ENCODE measurements at places on chromosomes 5 and 9.
A peak's percentile ranks its signal among the peaks of the same experiment; 100 is the strongest.

DNA sequence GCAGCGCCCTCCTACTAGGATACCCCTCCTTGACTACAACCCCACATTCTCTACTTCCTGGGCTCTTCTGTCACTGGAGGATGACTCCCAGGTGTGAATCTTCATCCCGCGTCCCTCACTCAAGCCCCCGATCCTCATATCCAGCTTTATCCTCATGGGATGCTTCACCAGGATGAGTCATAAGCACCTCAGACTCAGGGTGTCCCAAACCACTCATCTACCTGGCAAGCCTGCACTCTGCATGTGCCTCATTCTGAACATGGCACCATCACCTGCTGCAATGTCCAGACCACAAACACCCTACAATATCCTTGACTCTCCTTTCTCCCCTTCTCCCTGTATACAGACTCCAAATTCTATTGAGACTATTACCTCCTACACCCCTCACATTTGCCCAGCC, 1.5 kb upstream of the TGFBI start:
- DNase-seq, result no peak

DNA sequence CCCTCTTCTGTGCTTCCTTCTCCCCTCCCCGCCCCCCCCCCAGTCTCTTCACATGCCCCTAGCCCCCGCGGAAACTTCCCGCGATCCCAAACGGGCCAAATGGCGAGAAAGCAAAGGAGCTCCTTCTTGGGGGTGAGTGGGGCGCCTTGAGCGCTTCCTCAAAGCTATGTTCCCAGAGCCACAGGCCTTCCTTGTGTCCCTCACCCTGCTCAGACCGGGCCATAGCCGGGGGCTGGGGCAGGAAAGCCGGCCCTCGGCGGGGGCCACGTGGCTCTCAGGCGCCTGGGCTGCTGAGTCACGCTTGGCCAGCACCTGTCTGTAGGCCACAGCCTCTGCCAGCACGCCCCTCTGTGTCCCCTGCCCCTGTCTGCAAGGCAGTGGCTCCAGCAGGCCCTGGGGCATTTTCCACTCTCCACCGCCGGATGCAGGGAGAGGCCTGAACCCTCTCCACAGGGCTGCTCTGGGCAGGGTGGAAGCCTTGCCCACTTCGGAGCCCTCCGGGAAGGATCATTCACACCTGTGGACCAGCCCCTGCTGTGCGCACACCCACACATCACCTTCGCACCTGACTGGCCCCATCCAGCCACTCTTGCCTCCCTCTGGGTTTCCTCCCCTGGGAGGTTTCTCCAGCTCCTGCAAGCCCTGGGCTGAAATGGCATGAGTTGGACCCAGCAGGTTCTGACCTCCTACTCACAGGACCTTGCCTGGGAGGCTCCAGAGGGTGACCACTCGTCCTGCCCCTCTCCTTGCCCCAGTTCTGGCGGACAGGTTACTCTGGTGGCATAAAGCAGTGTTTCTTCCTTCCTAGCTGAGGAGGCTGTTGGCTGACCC, 1.2 kb upstream of the SQSTM1 start:
- no peak for DNase-seq

GRCh38 chr5:124708086-124708485, 38.4 kb downstream of the ZNF608 start:
- DNase-seq, result no peak

DNA sequence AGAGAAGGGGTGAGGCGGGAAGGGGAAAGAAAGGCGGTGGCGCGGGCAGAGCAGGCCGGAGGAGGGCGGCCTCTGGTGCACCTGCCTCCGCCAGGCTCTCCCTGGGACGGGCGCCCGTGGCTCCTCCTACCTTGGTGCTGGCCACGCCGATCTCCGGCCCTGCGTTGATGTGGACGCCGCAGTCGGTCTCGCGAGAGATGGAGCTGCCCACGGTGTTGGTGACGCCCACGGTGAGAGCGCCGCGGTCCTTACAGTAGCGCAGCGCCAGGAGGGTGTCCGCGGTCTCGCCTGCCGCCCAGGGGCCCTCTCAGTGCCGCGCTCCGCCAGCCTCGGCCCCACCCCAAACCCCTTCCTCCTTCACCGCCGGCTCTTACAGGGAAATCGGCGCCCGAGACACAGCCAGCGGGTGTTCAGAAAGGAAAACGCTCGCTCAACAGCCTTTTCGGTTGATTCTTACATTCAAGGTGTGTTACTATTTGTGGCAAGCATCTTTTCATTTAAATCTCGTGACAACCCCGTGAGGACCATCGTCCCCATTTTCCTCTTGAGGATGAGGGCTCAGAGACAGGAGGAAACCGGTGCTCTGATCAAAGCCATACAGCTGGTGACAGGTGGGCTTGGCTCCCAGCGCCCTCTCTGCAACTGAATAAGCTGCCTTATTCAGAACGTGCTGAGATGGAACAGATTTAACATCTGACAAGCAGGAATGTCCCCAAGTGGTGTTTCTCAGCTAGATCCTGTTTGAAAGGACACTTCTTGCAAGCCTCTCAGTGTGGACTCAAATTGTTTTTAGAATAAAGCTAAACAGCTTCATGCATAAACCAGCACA, 22.0 kb upstream of the MAPK9 start:
- DNase-seq, result peak; percentile 34

DNA sequence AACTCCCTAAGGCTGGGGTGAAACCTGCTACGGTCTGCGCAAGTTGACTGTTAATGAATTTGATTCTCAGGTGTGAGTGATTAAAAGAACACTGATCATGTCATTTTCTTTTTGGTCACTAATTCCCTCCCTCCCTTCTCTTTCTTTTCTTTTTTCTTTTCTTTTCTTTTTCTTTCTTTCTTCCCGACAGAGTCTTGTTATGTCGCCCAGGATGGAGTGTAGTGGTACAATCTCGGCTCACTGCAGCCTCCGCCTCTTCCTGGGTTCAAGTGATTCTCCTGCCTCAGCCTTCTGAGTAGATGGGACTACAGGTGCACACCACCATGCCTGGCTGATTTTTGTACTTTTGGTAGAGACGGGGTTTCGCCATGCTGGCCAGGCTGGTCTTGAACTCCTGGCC, 2.6 kb downstream of the ANXA1 start:
- no peak for DNase-seq

DNA sequence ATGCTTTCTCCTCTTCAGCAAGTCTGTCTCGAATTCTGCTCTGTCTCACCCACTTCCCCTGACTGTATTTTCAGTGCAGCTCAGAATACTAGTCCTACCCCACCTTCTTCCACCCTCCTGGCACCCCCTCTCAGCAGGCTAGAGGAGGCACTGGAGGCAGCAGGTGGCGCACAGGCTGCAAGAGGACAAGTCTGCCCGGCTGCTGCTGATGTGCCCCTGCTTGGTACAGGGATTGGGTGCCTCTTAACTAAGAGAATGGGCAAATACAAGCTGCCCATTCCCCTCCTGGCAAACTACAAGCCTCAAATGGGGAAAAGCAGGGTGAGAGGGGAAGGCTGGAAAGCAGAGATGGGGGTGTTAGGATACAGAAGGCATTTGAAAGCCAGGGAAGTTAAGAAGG, 5.1 kb downstream of the TLN1 start:
- DNase-seq, result no peak

DNA sequence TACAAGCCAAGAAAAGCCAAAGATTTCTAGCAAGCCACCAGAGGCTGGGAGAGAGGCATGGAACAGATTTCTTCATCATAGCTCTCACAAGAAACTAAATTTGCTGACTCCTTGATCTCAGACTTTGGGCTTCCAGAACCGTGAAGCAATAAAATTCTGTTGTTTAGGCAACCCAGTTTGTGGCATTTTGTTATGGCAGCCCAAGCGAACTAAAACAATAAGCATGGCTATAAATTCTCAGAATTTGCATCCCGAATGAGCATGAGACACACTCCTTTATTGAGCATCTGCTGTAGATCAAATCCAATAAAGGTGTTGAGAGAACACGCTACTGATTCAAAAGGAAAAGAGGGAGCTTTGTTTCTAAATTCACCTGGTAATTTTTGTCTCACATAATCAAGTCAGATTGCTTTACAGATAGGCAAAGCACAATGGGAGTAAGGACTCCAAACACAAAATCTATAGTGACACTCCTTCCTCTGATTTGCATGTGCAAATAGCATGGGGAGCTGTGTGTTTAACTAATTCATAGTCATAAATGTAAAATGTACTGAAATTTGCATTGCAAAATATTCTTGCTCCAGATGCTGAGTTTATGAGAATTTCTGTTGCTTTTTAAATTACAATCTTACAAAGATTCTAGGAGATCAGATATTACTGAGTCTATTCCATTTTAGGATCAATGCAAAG, 308.7 kb downstream of the MED10 start:
- DNase-seq, result no peak

DNA sequence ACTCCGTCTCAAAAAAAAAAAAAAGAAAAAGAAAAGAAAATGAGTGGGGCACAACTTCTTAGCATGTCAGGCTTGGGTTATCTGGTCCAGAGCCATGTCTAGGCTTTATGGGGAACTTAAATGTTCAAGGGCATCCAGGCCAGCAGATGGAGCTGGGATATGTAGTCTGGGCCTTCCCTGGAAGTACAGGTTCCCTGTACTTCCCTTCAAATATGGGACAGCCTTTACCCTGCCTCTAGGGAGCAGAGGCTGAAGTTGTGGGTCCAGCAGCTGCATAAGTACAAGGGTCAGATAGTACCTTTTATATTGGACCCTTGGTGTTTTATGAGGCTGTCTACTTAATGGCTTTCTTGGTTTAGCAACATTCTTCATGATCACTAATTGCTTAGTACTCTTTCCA, 42.1 kb downstream of the FAF2 start:
- DNase-seq, result no peak

DNA sequence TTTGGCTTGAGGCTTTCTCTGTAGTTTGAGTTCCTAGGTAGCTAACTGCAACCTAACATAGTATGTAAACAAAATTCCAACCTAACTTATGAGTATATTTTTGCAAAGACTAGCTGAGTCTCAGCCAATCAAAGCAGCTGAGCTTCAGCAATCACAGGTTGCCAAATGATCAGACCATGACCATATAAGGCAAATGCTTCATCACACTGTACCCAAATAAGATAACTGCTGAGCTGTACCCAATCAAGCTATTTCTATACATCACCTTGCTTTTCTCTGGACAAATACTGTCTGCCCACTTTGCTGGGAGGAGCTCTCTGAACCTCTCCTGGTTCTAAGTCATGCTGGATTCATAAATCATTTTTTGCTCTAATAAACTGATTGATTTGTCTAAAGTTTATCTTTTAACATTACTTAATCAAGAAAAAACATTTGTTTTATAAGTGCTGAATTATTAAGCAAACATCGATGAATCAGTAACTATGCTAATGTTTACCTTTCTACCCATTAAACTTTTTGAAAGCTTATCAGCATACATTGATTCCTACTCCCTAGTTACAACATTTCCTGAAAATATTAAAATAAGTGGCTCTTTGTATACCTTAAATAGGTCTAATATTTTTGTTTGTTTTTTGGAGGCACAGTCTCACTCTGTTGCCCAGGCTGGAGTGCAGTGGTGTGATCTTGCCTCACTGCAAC, 129.7 kb upstream of the PCA3 start:
- DNase-seq, result no peak

GRCh38 chr9:115369322-115369957, 251.5 kb upstream of the TNC start:
- no peak for DNase-seq

- DNase-seq, result no peak
Observed at GRCh38 chr5:145912594-145912993, 23.8 kb upstream of the SH3RF2 start.

DNA sequence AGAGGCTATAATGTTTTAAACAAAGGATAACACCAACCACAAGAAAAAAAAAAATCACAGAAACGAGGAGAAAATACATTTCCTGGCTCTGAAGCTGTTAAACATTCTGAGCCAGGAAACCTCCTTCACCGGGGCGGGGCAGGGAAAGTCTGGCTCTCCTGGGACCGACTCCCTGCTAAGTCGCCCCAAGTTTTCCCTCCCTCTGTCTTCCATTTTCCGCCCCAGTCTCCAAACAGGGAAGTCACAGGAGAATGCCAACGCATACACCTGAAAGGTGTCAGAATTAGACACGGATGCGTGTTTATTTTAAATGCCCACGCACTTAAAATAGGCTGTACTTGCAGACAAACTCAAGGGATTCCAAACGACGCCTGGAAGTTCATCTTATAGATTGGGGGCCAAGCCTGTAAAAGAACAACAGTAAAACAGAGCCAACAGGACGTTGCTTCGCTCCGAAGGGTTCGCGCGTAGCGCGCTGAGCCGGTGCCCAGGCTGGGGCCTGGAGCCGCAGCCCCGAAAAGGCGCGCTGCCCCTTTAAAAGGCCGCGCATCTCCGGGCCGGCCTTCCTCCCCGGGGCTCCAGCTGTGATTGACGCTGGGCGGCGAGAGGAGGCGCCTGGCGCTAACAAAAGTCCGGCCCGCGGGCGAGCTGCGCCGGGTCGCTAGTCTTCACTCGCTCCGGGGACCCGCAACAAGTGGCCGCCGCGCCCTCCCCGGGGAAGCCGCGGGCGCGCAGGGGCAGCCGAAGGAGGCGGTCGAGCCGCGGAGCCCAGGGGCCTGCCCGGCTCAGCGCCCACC, at the start of gene FBXL7:
Gene FBXL7, plus strand, starts transcription at position 653 of the 797 bp plus-strand sequence.
- no peak for DNase-seq

DNA sequence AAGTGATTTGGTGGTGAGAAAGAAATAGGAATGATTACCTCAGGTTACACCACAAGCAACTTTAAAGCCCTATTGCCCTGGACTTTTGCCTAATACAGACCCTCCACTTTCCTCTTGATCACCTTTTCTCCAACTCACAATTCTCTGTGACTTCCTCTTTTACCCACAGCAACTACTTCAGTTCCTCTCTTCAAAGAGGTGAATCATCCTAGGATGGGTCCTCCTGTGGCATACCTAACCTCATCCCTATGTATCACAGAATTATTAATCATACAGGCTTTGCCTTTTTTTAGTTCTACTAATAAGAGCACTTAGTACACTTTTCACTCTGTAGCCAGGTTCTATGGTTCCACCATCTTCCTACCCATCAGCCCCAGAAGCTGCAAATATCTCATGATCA, 19.6 kb upstream of the INSL6 start:
- no peak for DNase-seq
